ENCODE measurements at places on chromosomes 11 and 22.
A peak's percentile ranks its signal among the peaks of the same experiment; 100 is the strongest.

DNA sequence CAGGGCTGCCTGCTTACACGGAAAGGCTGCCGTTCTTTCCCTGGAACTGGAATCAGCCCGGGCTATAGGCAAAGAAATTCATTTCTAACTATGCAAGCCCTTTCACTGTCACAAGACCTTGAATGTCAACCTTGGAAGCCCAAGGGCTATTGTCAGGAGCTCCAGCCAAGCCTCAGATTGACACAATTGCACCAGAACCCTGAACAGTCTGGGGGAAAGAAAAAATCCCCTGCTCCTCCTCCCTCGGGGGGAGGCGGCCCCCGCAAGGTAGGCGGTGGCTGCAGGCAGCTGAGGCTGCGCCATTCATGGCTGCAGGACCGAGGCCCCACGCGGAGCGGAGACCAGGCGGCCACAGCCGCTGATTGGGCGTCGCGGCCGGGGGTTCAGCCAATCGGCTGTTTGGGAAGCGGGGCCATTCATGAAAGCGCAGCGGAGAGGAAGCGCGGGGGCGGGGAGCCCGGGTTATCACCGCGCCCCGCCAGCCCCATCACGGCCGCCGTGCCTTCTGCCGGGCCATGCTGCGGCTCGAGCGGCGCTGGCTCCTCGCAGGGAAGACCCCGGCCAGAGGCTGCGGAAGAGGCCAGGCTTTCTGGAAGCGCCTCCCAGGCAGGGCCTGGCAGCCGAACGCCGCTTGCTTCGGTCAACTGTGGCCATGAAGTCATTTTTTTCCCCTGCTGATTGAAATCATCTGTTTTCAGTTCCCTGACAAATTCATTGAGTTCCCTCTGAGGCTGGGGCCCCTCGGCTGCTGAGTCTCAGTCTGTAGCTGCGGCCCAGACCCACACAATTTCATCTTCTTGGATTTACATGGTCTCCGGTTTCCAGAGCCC lies 38.1 kb upstream of the LINC01488 start:
- DNase-seq = peak; percentile 95

GRCh38 chr11:44006917-44007361 lies 40.8 kb upstream of the ACCSL start:
- no peak for DNase-seq

DNA sequence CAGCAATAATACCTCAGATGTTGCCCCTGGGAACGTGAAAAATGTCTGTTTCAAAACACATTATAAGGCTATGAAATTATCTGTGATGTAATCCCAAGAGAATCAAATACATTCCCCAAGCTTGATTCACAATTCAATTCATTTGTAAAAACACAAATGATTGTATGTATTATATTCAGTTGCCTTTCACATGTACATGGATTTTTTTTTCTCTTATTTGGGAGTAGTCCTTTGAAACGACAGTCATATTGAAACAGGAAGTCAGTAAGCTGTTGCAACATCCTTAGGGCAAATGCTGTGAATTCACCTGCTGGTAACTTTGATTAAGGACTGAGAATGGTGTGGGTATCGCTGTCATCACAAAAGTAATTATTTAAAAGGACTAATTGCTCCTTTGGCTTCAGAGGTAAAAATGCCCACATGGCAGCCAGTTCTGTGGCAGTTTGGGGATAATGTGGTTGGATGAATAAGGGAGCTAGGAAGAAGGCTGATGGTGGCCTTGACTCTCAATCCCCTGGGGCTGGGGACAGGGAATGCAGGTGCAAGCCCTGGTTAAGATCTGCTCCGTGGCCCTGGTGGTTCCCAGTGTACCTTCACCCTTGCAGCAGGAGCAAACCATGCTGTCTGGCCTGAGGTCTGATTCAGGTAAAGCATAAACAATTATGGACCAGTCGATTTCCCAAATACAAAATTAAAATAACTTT lies 13.2 kb downstream of the EHF start:
- DNase-seq = peak; percentile 46

- no peak for DNase-seq
Measured at GRCh38 chr22:49598338-49598737, 229.3 kb downstream of the BRD1 start.

- DNase-seq = no peak
Measured at GRCh38 chr11:72953637-72954036, 139.4 kb downstream of the ATG16L2 start.

DNA sequence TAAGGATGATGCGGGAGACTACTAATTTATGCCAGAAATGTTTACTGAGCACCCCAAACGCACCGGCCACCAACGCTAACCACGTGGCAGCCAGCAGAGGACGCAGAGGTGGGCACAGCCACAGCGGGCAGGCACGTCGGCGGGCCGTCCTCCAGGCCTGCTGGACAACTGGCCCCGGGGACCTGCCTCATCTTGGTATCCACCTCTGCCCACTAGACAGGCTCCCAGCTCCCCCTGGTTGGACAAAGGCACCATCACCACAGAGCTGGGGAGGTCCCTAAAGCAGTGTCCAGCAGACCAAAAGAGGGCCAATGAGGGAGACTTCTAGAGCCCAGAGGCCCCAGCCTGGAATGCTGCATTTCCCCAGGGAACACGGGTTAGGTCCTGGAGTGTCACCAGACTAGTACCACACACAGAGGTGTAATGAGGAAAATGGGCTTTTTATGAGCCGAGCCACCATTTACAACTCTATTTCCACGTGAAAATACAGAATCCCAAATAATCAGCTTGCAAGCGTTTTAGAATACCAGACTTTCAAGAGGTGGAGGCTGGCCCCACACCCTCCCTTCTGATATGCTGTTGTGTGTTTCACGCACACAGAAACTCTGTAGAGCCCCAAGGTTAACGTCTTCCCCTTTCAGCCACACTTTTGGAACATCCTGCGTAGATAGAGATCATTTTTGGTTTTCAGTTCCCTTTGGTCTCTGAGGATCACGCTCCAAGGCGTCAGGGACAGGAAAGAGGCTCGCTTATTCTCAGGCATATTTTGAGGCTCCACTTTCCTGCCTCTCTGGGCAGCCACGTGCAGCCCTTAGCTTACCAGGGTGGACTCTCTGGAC lies 23.7 kb upstream of the BID start:
- no peak for DNase-seq

Measured in fibroblast of skin of right quadriceps (primary cell).